Stimulated activated CD8-positive, alpha-beta memory T cell treated with anti-CD3 and anti-CD28 coated beads, Interleukin-15, amount 100 ng/mL, for 1 hour (primary cell): ENCODE measurements at places on chromosomes 7 and 10.
A peak's percentile ranks its signal among the peaks of the same experiment; 100 is the strongest.

DNA sequence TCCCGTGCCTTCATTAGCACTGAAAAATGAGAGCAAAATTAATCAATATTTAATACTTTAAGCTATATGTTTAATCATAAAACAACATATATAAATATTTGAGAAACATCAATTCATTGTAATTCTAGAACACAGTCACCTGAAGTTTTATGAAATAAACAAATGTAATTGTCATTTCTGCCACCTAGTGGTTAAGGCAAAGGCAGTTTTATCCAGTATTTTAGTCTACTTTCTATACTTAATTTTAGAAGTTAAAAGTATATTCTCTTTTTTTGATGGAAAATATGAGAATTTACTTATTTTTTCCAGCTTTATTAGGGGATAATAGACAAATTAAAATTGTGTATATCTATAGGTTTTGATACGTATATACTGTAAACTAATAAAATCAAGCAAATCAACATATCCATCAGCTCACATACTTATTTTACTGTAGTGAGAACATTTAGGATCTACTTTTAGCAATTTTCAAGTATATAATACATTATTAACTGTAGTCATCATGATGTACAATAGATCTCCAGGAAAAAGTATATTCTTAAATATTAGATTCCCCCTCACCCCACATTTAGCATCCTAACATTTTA lies 16.9 kb downstream of the PCGF6 start:
- DNase-seq, result no peak

DNA sequence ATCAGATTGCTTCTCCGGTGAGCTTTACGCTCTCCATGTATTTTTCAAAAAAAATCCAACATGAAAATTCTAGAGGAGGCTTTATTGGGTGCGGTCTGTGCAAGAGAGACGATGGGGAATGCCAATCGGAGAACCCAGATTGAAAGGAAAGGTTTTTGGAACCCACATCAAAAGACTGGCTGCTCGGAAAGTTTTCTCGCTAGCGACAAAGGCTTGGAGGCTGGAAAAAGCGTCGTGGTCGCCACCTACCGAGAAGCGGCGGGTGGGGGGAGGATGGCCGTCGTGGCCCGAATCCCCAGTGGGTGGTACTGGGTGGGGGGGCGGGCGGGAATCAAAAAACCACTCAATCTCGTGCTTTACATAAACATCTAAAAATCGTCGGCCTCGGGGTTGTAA lies 1.1 kb upstream of the GTF2I start:
- DNase-seq, result peak; percentile 30

DNA sequence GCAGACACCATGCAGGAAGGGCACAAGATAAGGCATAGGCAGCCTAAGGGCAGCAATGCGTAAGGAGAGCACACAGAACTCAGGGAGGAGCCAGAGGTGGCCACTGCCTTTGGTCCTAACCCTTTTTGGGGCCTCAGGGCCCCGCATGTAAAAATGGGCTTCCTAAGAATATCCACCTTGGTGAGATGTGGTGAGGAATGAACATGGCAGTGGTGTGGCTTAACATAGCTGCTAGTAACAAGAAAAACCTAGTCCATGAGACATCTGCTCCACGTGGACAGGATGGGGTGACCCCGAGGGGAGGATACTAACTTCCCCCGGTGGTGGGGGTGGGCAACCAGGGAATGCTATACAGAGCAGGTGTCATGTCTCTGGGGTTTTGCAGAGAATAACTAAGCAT lies 18.0 kb downstream of the MAT1A start:
- no peak for DNase-seq

DNA sequence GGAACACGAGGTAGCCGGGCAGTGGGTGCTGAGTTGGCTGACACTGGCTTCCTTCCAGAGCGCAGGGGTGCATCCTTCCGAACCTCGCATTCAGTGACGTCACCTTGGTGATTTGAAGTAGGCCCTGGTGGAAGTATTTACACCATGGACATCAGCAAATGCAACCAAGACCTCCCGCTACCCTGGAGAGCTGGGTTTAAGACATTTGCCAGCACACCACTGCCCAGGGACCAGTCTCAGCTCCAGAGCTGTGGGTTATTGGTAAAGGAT lies 106.4 kb upstream of the GPR26 start:
- DNase-seq, result no peak

GRCh38 chr7:112448891-112449290 lies 1.4 kb upstream of the IFRD1 start:
- DNase-seq, result no peak

DNA sequence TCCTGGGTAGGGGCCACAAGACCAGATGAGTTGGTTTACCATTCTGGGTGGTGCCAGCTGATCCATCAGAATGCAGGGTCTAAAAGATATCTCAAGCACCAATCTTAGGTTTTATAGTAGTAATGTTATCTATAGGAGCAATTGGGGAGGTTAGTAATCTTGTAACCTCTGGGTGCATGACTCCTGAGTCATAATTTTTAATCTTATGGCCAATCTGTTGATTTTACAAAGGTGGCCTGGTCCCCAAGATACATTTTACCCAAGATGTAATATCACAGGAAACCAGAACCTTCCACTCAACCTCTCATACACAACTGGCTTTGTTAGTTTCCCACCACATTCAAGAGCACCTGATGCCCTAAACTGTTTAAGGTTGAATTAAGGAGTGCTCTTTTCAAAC lies 79.5 kb downstream of the C1GALT1 start:
- DNase-seq, result no peak

DNA sequence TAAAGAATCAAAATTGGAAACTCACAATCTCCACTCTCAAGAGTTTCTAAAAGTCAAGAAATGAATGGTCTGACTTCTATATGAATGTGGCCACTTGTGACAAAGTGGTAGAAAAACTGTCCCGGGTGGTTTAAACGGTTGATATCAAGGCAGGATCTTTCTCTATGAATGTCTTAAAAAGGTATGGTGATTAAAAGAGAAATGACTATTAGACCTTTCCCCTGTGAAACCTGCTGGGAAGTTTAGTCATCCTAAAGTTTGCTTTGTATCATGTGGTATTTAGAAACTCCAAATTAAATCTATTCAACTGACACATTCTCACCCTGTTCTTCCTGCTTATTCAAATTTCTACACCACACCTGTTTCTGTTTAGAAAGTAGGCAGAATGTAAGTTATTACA lies 492.5 kb downstream of the XPNPEP1 start:
- no peak for DNase-seq

DNA sequence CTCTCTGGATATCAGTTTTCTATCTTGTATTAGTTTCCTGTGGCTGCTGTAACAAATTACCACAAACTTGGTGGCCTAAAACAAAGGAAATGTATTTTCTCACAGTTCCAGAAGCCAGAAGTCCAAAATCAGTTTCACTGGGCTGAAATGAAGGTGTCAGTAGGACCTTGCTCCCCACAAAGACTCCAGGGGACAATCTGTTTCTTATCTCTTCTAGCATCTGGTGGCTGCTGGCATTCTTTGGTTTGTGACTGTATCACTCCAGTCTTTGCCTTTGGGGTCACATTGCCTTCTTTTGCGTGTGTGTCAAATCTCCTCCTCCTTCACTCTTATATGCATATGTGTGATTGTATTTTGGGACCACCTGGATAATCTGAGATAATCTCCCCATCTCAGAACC lies 153.0 kb upstream of the PRPS1L1 start:
- no peak for DNase-seq
